Lower lobe of right lung (tissue), 2 donors: ENCODE measurements at places on chromosomes 5 and 9. TPM values are rescaled to one million over a fixed set of nuclear protein-coding genes. Genes with fewer than 3 reads are reported as not detected.

The SAXO1 gene
- 0.15 TPM for total RNA-seq

The MARCHF11 gene
- not detected for total RNA-seq

The DMRT3 gene
- total RNA-seq = 0.24 TPM

The GMCL2 gene
- not detected for total RNA-seq

The PCDHA1 gene
- total RNA-seq = not detected

The TRPM6 gene
- total RNA-seq = 0.44 TPM

The FEM1C gene
- total RNA-seq = 24.1 TPM

The LAMC3 gene
- 26.4 TPM for total RNA-seq

The ROR2 gene
- total RNA-seq = 3.8 TPM

The MAMDC4 gene
- 13.5 TPM for total RNA-seq

The ST8SIA4 gene
- total RNA-seq = 20.5 TPM

The RXRA gene
- 85.7 TPM for total RNA-seq

The CBY3 gene
- total RNA-seq = not detected
